ENCODE measurements at places on chromosomes 2 and 18.

GRCh38 chr2:239400596-239401066 lies at the start of gene HDAC4:
HDAC4 (minus strand) TSS chr2:239401020; CDS start chr2:239352699, 48,321 bp downstream.
- peak; percentile 76 for DNase-seq

- DNase-seq, result no peak
These were observed 183.8 kb downstream of the LTBP1 start for GRCh38 chr2:33130544-33130943.

DNA sequence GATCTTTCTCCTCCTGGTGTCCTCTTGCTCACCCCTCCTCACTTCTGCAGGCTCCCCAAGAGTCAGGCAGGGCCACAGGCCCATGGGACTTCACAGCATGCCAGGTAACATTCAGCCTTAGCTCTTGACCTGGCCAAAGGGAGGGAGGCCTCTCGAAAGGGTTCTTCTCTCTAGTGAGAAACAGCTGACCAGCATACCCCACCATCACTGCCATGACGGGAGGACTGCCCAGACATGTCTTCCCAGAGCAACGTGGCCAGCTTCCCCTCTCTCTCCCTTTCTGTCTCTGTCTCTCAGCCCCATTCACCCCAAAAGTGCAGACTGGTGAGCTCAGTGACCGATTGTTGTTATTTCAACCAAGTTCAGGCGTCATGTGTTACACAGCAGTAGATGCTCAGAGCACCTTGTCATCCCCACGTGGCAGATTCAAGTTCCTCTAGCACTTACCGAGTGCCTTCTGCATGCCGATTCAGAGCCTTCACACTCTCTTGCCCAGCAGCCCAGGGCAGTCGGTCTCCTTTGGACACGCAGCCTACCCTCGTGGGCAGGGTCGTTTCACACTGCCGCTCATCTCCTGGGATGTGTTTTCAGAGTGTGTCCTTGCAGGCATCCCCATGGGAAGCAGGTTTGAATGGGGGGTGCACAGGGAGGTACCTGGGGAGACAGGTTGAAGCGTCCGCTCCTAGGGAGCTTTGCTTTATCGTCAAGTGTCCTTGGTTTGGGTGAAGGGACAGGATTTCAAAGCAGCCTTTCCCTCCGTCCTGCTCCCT lies 259.9 kb downstream of the NDUFA10 start:
- DNase-seq, result no peak

- DNase-seq, result peak; percentile 43
These were observed 82.1 kb downstream of the EIF2AK3 start for GRCh38 chr2:88545118-88545517.

DNA sequence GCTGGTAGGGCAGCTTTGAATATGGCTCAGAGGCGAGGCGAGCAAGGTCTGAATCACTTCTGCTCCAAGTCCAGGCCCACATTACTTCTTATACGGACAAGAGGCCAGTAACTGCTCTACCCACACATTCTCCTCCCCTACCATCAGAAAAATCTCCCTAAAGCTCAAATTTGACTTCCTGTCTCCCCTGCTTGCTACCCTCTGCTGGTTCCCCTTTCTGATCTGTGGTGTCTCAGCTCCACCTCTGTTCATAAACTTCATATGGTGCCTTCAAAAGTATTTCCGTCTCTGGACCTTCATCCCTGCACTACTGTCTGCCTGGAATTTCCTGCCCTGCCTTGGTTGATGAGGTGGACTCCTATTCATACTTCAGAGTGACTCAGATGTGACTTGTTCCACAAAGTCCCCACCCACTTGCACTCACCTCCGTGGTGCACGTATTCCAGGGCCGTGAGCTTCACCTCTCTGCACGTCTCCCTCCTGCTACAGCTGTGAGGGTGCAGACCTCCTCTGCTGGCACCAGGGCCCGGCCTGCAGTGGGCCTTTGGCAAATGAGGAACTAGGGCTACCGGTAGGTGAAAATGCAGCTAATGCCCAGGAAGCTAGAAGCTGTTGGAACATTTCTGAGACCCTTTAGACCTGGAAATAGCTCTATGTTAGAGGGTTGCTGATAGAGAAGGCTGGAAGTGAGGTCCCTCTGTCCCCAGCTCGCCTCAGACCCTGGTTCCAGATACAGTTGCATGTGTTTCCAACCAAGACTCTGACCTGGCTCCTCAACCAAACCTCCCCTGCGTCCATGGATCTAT lies 24.6 kb upstream of the KCMF1 start:
- peak; percentile 33 for DNase-seq

GRCh38 chr2:8527031-8527430 lies 154.8 kb upstream of the ID2 start:
- DNase-seq, result no peak

DNA sequence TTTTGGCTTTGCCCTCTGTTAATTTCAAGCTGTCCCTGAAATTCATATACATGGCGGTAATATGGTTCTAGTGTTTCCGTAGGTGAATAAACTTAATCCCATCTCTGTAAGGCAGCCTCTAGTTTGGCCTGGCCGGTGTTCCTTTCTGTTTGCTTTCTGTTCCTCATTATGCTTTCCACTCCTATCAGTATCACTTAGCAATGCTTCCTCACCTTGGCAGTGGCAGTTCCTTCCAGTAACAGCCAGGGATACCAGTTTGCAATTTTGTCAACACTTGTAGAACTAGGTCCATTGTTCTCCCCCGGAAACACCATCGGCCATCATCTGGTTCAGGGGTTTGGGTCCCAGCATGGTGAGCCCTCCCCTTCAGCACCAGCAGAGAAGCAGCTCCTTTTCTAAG lies 18.2 kb upstream of the TNP1 start:
- DNase-seq, result no peak

- DNase-seq, result peak; percentile 49
These were observed 249.9 kb downstream of the PLCL1 start for GRCh38 chr2:198054299-198054698.

- DNase-seq, result no peak
These were observed 107.3 kb upstream of the MGAT5 start for GRCh38 chr2:134146620-134147019.

GRCh38 chr2:207422380-207422779 lies 107.4 kb upstream of the CREB1 start:
- DNase-seq, result no peak

GRCh38 chr2:47177043-47177565 lies 22.0 kb upstream of the STPG4 start:
- no peak for DNase-seq

DNA sequence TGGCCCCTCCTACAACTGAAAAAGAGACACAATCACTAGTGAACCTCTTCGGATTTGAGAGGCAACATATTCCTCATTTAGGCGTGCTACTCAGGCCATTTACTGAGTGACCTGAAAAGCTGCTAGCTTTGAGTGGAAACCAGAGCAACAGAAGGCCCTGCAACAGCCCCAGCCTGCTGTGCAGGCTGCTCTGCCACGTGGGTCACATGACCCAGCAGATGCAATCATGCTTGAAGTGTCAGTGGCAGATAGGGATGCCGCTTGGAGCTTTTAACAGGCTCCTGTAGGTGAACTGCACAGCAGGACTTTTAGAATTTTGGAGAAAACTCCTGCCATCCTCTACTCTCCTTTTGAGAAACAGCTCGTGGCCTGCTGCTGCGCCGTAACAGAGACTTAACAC lies 578.6 kb upstream of the RAB6C start:
- peak; percentile 34 for DNase-seq

DNA sequence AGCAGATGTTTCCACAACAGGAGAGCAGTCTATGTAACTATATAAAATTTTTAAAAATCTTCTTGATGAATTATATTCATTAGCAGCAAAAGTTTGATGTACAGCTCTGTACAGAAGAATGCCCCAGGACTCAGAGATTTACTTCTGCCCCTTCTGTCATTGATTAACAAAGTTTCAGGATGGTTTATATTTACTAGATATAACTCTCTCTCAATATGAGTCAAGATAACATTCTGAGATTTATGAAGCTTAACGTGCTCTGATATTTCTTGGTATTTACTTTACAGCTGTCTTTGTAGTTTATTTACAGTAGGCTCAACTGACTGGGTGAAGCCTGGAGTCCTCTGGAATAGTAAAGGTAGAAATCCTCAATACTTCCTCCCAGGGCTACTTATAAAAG lies 93.6 kb upstream of the HNMT start:
- no peak for DNase-seq

DNA sequence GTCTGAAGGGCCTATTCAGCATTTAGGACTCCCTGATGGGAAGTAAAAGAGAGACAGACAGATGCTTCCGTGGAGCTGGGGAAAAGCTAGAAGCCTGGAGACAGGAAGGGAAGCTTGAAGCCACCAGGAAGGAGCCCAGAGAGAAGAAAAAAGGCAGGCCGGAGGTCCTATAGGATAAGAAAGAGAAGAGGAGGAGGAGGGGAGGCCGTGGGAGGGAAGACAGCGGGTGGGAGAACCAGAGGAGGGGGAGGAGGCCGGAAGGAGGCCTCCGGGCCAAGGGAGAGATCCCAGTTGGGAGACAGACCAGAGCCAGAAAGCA lies 107.1 kb upstream of the PKDCC start:
- no peak for DNase-seq

DNA sequence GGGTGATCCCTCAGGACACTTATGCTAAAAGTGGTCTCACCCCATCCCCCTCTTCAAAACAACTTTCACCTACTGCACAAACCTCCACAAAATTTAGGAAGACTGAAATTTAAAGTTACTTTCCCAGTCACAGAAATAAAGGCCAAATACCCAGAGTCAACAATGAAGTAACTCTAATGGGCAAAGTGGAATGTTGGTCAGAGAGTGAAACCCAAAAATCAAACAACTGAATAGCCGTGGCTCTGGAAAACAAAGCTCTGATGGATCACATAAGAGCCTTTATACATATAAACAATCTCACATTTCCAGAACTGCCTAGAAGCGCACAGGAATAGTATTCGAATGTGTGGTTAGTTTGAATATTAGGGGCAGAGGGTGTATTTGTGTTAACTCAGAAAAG lies 4.7 kb downstream of the ACVR1 start:
- DNase-seq, result no peak

DNA sequence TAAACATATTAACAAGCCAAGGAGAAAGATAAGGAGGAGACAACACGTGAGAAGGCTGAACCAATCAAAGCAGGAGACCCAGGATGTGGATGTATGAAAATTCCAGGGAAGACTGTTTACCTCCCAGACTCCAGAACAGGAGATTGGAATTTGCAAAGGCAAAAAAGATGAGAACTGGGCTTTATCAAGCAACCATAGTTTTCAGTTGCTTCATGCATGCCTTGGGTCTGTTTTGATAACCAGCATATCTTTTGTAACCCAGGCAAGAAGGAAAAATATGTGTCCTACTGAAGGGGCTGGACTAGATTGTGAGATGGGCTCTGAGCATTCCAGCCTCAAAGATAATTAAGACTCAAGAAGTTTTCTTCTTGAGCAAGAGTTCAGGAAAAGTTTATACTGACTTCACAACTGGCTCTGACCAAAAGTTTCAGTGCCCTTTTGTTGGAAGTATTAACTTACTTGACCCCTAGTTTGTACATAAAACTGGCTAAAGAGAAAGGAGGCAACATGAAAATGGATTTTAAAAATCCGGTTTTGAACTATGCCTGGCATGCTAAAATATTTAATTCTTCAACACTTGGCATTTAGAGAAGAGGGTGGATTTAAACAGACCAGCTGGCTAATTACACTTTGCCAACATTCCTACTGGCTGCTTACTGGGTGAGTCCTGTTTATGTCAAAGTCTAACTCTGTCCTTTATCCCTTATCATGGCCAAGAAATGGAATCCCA lies 79.3 kb upstream of the CD28 start:
- peak; percentile 93 for DNase-seq

DNA sequence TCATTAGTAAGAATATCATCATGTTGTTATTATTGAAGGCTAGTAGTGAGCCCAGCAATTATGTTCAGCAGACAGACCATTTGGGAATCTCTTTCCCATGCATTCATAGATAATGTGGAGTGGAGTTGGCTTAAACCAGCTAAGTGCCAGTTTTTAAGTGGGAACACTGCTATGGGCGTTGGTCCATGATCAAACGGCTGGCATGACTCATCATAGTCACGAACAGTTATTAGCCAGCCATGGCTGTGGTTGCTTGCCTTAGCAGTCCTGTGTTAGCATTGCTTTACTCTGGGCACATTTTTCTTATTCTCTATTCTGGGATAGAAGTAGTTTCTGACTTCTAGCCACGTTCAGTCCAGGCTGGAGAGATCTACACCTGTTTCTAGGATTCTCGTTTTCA lies 17.7 kb downstream of the EIF4E2 start:
- DNase-seq, result peak; percentile 38

DNA sequence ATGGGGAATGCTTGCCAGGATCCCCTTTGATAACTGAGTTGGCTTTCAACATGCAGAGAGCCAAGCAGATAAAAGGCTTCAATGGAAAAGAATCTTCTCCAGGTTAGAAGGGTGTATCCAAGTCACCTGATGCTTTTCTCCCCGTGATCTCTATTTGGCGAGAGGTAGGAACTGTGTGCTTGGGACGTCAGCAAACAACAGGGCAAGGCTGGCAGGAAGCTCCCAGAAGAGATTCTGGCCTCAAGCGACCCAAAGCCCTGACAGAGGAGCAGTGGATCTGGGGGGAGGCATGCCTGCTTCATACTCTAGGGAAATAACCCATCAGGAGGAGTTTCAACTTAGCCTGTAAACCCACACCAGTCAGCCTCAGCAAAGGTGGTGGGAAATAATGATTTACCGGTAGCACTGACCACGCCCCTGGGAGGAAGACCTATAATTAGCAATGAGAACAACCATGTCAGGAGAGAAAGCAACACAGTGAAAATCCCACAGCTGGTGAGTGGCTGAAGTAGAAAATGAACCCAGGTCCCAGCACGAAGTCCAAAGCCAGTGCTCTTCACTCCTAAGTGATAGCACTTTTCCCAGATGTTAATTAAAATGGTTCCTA lies 76.3 kb upstream of the SEC11C start:
- DNase-seq, result no peak

- peak; percentile 66 for DNase-seq
These were observed 7.6 kb upstream of the TNS1 start for GRCh38 chr2:218010140-218010983.

DNA sequence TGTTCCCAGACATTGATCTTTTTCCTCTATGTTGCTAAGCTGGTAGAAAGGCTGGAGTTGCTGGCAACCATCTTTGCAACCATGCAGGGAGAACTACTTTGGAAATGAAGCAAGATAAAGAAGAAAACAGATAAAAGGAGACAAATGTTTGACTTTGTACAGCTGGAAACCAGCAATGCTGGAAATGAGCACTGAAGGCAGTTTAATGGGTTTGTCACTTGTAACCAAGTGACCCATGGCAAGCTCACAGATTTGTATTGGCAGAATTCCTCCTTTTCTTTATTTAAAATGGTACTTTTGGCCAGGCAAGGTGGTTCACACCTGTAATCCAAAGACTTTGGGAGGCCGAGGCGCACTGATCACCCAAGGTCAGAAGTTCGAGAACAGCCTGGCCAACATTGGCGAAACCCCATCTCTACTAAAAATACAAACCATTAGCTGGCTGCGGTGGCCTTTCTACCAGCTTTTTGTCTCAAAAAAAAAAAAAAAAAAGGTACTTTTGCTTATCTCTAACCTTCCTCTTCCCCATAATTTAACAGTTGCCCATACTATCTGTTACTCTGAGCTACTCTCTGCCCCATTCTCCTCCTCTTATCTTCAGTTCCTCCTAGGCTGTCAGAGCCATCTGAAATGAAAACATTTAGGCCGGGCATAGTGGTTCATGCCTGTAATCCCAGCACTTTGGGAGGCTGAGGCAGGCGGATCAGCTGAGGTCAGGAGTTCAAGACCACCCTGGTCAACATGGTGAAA lies 2.0 kb upstream of the BOLA3 start:
- DNase-seq, result no peak

- DNase-seq, result peak; percentile 80
These were observed 2.7 kb downstream of the GPC1 start for GRCh38 chr2:240437861-240438809.

- DNase-seq, result no peak
These were observed 42.0 kb upstream of the B3GNT7 start for GRCh38 chr2:231353469-231353868.
